H54 (cell line): ENCODE measurements at places on chromosomes 5 and 9.

- DNase-seq, result no peak
These were observed 12.9 kb downstream of the TRAF2 start for GRCh38 chr9:136899196-136899595.

GRCh38 chr9:120394058-120394669 is 185.8 kb downstream of the CDK5RAP2 start:
- DNase-seq, result peak; percentile 92

DNA sequence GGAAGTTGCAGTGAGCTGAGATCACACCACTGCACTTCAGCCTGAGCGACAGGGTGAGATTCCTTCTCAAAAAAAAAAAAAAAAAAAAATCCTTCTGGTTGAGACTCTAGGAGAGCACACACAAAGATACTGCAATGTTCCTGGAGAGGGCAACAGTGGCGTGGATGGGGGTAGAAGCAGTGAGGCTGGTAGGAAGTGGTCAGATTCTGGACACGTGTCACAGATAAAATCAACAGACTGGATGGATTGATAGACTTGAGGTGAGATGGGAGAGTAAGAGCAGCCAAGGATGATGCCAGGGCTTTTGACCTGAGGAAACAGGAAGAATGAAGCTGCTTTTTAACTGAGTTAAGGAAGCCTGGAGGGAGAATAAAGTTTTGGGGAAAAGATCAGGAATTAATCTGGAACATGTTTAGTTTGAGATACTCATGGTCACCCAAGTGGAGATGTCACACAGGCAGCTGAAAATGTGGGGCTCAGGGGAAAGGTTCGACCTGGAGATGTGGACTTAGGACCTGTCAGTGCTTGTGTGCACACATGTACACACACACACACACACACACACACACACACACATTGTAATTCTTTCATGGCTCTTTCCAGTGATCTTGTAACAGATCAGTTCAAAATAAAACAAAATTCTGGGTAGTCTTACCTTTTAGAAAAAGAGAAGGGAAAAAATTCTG is 88.1 kb downstream of the FANCC start:
- no peak for DNase-seq

DNA sequence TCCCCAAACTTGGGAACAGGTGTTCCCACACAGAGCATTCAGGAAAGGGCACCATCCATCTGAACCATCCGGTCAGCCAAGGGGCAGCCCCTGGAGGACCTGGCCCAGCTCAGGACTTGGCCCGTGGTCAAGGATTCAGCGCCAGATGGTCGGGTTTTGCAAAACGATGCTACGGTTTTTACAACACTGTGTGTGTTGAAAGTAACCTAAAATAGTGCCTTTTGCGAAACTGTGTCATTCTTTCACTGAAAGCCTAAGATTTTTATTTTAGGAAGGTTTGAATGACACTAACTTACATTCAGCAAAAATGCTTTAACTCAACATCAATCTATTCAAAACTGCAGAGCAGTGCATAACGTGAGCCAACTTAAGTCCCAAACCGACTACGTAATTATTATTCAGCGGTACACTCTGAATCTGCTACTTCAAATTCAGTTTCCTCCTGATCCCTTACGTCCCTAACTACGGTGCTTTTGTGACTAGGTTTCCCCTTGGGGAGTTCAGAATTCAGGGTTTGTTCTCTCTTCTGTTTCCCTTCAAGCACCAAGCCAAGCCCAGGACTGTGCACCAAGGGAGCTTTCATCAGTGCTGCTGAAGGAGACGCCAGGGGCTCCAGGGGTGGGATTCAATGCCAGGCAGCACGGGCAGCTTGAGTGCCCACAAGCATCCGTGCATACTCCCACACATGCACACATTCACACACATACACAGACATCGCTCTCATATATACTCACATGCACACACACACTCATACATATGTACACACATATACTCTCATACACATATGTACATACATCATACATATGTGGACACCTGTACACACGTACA is 25.8 kb downstream of the LPCAT1 start:
- DNase-seq, result no peak

GRCh38 chr9:115411993-115412452 is 294.1 kb upstream of the TNC start:
- DNase-seq, result no peak

DNA sequence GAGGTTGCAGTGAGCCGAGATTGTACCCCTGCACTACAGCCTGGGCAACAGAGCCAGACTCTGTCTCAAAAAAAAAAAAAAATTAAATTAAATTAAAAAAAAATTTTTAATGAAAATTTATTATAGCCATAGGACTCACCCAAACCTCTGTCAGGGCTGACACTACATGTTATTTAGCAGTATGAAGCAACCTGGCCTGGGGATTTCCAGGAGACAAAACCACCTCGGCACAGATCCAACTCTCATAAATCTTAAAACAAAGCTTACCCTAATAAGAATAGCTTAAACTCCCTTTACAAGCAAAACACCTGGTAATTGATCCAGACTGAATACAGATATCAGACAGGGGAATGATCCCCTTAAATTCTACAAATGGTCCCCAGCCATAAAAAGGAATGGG is 38.4 kb downstream of the PPP1R2B start:
- DNase-seq, result no peak

- DNase-seq, result no peak
These were observed 221.2 kb upstream of the IRX4 start for GRCh38 chr5:2103940-2104339.

- DNase-seq, result no peak
These were observed 148.3 kb downstream of the EFNA5 start for GRCh38 chr5:107522456-107522855.

DNA sequence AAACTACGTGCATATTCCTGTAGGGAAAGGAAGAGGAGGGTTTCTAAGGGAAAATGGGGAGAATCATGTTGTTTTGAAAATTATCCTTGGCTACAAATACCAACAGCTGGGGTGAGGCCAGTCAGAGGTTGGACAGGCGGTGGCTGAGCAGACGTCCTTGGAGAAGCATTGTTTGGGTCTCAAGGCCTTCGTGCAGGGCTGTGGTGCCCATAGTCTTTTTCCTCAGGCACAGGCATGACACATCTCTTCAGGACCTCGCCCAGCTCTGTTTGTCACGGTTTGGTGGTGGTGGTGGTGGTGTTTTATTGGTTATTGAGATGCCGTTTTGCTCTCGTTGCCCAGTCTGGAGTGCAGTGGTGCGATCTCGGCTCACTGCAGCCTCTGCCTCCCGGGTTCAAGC is 27.8 kb upstream of the EGFL7 start:
- no peak for DNase-seq

GRCh38 chr9:88721495-88722279 is 186.7 kb downstream of the NXNL2 start:
- DNase-seq, result no peak

- DNase-seq, result no peak
These were observed 657.9 kb upstream of the ST8SIA4 start for GRCh38 chr5:101561018-101561417.

GRCh38 chr5:17213938-17214337 is 3.5 kb upstream of the BASP1 start:
- no peak for DNase-seq

GRCh38 chr9:133351908-133352634 is 4.1 kb downstream of the RPL7A start:
- peak; percentile 58 for DNase-seq

- DNase-seq, result no peak
These were observed 11.4 kb downstream of the LAMC3 start for GRCh38 chr9:131020388-131020787.

DNA sequence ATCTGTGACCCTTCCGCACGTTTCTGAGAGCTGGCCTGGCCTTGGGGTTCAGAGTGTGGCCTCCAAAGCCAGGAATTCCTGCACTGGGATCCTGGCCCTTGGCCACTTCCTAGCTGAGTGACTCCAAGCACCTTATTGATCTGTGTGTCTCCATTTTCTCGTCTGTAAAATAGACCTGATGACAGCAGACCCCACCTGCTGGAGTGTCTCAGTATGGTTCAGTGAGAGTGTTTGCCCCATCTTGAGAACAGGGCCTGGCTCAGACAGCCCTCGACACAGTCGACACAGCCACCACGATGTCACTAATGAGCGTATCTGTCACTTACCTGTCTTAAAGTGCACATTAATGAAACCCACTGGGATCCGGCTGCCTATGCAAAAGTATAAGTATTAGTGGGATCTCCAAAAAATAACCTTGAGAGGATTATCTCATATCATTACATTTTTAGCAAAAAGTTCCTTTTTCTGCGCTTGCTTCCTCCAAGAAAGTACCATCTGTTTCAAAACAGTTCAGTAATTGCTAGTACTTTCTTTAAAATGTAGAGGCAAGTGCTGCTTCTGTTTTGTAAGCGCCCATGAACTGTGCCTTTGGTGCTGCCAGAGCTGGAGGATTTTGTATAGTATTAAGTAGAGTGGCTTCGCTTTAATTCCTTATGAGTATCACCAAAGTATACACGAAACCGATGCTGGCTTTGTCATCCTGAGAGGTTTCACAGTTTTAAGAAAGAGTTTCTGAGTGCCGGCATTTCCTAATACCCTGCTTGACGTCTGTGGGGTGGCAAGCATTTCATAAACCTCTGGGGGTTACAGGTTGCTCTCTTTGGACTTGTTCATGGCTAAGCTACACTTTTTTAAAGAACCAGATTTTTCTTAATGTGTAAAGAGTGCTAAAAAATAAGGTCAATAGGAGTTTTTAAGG is 31.7 kb downstream of the UBE2QL1 start:
- DNase-seq, result no peak

DNA sequence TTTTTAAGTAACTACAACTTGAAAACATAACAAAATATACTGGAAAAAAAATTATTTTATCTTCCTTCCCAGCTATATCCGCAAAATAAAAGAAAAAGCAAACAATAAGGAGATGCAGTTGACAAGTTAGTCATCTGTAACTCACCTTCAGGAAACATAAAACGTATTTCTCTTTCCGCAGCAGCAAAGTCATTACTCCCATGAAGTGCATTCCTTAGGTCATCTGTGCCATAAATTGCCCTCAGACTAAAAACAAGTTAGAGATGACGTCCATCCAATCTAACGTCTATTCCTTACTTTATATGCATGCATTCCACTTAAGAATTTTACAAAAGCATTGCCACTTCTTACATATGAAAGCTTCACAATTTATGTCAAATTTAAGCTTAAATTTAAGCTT is 10.9 kb downstream of the NME5 start:
- DNase-seq, result no peak

DNA sequence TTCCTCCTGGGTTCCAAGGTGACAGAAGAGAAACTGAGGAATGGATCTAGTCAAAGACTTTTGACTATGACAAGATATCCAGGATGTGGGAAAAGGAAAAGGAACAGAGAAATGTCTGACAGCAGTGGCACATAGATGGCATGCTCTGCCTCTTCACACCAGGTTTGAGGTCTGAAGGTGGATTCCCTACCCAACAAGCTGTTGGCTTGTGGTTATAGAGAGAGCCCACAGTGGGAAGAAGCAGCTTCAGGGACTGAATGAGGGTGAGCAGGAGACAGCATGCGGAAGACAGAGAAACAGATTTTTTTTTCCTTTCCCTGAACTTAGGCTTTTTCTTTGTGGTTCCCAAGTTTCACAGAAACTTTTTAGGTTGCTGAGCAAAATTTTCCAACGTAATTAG is 20.6 kb downstream of the IFNW1 start:
- DNase-seq, result no peak

DNA sequence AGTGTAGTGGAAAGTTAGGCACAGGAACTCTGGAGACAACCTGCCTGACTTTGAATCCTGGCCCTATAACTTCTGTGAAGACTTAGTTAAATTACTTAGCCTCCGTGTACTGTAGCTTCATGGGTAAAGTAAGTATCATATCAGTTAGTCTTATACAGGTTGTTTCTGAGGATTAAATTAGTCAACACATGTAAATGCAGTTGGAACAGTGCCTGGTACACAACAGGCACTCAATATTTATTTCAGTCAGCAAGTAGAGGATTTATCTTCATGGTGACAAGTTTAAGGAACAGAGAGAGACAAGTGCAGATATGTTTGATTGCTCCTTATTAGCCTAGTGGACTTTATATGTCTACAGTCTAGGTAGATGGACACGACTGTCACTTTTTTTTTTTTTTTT is 2.7 kb downstream of the TSLP start:
- DNase-seq, result no peak

- DNase-seq, result no peak
These were observed 377.8 kb downstream of the CHSY3 start for GRCh38 chr5:130282049-130282448.

DNA sequence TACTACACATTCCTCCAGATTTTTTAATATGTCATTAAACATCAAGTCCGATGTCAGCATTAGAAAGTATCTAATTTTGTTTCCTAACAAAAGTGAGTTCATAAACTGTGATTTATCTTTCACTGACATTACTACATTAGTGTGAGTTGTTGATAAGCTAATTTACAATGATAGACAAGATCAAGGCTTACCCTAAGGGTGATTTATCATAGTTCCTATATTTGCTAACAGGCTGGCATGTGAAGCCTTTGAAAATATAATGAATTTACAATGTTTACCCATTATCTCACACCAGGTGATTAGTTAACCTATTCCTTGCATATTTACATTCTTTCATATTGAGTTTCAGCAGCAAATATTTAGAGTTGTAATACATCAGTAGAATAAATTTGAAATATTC is 1096.9 kb upstream of the NUDT12 start:
- DNase-seq, result no peak

DNA sequence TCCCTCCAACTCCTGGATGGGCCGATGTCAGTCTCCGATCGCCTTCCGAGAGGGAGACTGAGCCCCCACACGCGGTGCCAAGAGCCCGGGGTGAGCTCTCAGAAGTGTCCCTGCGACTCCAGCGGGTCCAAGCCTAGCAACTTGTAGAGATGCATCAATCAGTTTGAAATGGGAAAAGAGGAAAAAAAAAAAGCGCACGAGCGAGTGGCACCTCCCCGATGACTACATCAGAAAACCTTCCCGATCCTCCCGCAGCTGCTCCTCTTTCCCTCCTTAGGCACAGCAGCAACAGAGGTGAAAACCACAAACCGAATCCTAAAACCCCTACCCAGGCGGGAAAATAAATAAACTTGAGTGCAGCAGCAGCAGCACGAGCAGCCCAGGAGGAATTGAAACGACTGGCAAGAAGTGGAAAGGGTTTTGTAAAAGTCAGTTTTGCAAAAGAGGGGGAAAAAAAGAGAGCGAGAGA is 1.0 kb upstream of the EFNA5 start:
- DNase-seq, result peak; percentile 75

- DNase-seq, result peak; percentile 28
These were observed 66.3 kb downstream of the MAT2B start for GRCh38 chr5:163571744-163572143.

DNA sequence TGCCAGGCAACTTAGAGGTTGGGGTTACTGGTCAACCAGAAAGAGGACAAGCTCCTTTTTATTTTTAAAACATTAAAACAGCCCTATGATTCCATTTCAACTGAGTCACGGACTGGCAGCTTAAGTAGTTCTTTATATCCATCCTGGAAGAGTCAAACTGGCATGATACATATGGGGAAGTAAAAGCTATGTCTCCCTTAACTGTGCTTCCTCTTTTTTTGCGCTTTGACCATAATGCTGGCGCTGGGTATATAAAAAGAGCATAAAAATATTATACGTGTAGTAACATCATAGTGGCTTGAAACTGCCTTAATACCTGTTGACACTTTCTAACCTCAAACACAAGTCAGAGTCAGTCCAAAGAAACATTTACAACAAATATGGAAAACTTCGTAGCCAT is 274.4 kb downstream of the CSNK1G3 start:
- DNase-seq, result no peak

- no peak for DNase-seq
These were observed 39.8 kb downstream of the ANXA2R start for GRCh38 chr5:43000111-43000840.

- no peak for DNase-seq
These were observed 17.0 kb upstream of the C1QTNF3 start for GRCh38 chr5:34059977-34060376.
